Adrenal gland (tissue), 19 donors: ENCODE measurements at places on chromosomes 11 and 22.

GRCh38 chr11:32400196-32400595 lies 35.1 kb downstream of the WT1 start:
- DNase-seq = no peak

DNA sequence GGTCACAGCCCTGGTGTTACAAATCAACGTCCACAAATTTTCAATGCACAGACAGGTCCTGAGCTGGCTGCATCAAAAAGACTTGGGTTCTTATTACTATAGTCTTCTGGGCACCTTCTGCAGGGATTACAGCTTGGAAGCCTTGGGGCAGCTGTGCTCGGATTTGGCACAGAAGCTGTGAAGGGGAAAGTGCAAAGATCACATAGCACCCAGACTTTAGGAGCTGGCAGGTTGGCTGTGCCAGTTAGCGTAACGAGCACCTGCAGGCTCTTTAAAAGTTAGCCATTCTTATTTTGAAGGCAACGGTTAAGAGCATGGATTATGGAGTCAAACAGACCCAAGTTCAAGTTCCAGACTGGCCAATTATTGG lies 100.4 kb downstream of the ARL14EP start:
- no peak for DNase-seq

DNA sequence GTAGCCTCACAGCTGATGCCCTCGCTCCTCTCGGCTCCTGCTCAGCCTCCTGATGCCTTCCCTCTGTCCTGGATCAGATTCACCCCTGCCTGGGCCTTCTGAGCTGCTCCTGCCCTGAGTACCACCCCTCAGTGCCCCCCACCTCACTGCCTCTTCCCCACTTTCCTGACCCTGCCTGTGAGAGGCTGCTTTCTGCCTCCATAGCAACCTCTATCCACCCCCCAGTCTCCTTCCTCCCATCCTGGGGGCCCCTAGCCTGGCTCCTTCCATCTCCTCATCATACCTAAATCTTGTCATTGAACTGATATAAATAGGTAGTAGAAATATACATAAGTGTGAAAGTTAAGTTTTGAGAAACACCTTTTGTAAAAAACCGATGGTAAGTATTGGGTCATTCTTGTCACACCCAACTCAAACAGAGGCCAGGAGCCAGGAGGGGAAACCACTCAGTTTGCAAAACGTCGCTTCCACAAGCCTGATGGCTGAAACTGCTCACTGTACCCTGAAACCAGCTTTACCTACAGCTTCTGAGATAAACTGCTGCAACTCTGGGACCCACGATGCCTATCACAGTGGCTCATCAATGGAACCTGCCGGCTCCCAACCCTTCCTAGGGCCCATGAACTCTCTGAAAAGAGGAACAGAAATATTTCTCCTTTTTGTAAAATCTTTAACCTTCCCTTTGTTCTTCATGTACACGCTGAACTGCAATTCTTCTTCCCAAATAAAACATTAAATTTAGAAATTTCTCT lies 4.8 kb upstream of the APOBEC3H start:
- no peak for DNase-seq

DNA sequence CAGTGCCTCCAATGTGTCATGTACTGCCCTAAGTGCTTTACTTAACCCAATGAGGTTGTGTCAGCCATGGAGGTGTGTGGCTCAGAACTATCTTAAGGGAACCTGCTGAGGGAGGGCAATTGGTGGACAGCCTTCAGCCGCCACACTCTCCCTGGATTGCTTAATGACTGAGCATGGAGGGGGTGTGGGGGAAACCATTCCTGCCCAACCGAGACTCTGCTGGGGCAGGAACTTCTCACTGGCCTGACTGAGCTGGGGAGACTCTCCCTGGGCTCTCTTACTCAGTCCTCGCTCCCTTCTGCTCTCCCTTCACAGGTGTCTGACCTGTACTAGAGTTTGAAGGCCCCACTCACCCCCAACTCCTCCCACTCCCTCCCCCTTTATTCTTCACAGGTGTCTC lies 114.8 kb downstream of the CCDC81 start:
- no peak for DNase-seq
